AG08396 (cell line): ENCODE measurements at places on chromosomes 4 and X.

- DNase-seq: no peak
Measured at GRCh38 chrX:69319376-69319775, 154.1 kb upstream of the PJA1 start.

DNA sequence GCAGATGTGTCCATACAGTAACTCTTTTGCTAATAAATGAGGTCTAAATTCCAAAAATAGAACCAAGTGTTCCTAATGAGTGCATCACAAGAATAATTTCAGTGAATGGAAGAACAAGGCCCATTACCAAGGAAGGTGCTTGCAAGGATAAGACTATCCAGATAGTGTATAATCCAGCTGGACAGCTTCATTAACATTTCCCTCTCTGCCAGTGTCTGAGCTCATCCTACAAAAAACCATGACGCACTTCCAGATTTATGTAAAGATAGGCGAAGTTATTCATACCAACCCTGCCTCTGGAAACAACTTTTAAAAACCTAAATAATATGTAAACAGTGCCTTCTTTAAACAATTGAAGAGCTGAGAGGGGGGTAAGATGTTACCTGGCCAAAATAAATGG, 177.9 kb upstream of the STK26 start:
- DNase-seq: no peak

- DNase-seq: no peak
Measured at GRCh38 chr4:1164040-1164439, 8.3 kb downstream of the SPON2 start.

DNA sequence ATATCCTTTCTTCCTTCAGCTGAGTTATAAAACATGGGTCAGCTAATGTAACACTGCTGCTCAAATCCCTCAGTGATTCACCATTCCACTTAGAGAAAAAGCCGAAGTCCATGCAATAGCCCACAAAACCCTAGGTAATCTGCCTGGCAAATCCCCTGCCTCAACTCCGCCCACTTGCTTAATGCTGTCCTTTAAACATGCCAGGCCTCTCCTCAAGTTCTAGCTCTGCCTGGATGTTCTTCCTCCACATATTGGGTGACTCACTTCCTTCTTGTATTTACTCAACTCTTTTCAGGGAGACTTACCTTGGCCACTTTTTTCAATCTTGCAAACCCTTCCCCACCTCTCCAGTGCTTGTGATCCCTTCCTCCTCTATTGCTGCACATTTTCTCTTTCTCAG, 89.8 kb downstream of the EMCN start:
- no peak for DNase-seq

- DNase-seq: no peak
Measured at GRCh38 chr4:18110099-18110498, 88.5 kb upstream of the LCORL start.

- no peak for DNase-seq
Measured at GRCh38 chrX:154142386-154142785, 1.7 kb upstream of the OPN1LW start.

GRCh38 chr4:166400270-166400894, 527.3 kb downstream of the TLL1 start:
- DNase-seq: no peak
